ENCODE measurements at places on chromosomes 7 and 10.

DNA sequence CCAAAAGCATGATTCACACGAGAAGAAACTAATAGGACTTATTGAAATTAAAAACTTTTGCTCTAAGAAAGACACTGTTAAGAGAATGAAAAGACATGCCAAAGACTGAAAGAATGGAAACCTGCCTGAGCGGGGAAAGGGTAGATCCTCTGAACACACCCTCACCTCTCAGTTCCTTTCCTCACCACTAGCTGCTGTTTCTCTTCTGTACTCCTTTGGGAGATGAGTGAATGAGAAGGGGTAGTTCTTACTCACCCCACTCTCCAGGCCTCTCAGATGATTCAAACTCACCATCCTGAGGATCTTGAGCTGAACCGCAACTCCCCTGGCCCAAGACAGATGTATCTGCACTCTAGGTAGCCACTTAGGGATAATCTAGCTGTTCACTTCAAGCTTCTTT is 41.9 kb downstream of the IQUB start:
- DNase-seq = no peak

DNA sequence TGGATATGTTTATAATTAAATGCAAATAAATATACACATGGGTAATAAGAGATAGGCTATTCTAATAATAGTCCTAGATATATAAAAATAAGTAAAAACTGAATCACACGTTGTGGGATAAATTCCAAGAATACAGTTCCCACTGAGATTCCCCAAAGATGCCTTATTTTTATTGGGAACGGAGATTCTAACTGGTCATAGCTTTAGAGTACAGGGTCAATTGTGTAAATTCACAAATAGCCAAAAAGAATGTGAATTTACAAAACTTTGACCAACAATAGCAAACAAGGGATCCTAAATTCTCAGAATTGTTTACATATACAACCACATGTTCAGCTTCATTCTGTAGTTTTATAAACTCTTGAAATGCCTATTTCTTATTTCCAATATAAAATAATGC is 65.0 kb downstream of the VSTM4 start:
- DNase-seq = no peak

DNA sequence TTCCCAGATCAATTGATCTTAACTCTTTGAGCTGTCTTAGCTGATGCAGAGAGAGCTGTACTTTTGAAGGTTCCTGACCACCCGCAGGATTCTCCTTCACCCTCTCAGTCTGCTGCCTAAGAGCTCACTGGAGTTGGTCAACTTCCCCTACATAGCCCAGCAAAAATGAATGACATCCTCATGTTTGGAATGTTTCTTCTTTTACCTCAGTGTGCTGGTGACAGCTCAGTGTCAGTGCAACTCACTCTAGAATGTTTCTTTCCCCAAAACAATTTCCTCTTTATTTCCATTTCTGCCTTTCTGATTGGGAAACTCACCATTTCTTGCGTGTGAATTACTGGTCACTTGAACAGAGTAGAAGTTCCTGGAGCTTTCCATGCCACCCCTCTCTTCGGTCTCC is 48.7 kb downstream of the LSMEM1 start:
- no peak for DNase-seq

DNA sequence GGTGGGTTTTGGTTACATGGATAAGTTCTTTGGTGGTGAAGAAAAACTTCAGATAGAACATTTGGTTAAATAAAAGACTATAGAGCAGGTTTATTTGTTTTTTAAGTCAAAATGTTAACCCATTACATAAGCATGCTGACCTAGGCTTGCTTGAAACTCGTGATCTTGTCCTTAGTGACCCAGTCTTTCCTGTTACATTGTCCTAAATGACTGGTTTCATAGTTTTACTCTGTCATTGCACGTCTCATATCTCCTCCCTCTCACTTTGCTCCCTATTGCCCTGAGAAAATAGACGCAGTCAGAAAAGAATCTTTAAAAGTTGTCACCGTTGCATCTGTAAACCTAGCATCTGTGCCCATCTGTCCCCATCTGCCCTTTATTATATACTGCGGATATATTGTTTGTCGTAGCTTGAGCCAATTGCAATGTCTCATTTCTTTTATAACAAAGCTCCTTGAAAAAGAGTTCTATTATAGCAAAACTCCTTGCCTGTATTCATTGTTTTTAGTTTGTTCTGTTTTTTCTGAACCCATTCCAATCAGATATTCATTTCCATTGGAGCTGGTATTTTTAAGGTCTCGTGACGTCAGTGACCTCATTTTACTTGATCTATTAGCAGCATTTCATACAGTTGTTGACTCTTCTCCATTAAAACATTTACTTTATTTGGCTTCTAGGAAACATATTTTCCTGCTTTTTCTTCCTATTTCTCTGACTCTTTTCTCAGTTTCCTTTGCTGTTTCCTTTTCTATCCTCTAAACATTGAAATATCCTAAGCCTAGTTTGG is 57.3 kb downstream of the HELLS start:
- no peak for DNase-seq

DNA sequence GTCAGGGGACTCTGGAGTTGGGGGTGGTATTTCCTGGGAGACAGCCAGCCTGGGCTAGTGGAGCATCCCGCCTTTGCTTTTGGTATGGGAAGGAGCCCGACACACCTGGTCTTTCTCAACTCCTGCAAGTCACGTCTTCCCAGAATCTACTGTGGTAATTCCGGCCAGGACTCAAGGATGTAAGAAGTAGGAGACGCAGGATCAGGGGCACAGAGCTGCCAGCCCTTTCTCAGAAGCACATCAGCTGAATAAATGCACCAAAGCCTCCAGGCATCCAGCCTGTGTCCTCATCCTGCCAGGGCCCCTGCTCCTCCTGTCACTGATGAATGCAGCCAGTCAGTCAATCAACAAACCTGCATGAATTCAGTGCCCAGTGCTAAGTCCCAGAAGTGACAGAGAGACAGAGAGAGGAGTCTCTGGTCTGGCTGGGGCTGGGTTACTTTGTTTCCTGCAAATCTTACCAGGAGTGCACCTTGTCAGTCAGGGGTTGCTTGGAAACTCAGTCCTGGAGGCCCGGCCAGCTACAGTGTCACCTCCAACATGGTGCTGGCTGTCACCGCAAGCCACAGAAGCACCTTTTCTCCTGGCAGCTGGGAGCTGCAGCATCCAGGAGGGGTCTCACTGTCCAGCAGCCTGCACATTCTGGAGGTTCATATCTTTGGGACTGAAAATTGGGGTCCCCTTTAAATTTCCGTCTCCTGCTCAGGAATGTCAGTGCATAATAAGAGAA is 101.8 kb downstream of the PTPRE start:
- no peak for DNase-seq

DNA sequence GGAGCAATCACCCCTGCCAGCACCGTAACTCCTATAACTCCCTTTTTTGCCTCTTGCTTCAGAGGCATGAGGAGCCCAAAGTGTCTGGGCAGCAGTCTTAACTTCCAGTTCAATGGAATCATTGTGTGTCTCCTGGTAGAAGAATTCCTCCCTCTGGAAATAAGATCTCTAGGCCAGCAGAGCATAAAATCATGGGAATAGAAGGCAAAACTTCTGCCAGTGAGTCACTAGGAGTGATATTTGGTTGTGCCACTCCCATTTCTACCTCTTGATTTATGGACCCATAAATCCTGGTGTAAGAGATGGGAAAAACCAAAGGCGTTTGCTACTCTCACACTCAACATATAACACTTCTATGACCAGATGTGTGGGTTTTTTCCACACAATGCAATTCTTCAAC is 104.9 kb upstream of the FAM180A start:
- DNase-seq = no peak

Measured in activated CD4-positive, alpha-beta T cell treated with anti-CD3 and anti-CD28 coated beads, Interleukin-2, amount 50 U/mL, for 1 hour (primary cell).